ENCODE measurements at places on chromosomes 7 and 10.

- no peak for DNase-seq
Observed at GRCh38 chr7:150953061-150953997, 24.8 kb downstream of the KCNH2 start.

DNA sequence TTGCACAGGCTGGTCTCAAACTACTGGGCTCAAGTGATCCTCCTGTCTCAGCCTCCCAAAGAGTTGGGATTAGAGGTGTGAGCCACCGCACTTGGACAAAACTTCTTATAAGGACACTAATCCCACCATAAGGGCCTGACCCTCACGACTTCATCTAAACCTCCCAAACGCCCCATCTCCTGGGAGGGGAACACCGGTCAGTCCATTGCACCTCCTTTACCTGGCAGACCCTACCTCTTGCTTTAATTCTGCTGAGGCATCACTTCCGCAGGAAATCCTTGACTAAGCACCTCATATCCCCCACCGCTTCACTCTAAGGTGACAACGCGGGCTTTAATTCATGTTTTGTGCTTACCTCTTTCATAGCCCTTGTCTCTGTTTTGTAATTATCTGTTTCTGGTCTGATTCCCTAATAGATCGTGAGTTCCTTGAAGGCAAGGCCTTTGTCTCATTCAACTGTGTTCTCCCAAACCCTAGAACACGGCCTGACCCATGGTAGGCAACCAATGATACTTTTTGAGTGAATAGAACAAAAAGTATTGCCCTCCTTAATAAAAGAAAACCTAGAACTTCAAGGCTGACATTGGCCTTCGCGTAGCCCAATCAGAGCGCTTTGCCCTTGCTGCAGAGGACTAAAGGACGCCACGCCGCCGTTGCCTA is 481 bp upstream of the ZNF862 start:
- no peak for DNase-seq

- DNase-seq = no peak
Observed at GRCh38 chr7:140867467-140868462, 57.0 kb downstream of the BRAF start.

DNA sequence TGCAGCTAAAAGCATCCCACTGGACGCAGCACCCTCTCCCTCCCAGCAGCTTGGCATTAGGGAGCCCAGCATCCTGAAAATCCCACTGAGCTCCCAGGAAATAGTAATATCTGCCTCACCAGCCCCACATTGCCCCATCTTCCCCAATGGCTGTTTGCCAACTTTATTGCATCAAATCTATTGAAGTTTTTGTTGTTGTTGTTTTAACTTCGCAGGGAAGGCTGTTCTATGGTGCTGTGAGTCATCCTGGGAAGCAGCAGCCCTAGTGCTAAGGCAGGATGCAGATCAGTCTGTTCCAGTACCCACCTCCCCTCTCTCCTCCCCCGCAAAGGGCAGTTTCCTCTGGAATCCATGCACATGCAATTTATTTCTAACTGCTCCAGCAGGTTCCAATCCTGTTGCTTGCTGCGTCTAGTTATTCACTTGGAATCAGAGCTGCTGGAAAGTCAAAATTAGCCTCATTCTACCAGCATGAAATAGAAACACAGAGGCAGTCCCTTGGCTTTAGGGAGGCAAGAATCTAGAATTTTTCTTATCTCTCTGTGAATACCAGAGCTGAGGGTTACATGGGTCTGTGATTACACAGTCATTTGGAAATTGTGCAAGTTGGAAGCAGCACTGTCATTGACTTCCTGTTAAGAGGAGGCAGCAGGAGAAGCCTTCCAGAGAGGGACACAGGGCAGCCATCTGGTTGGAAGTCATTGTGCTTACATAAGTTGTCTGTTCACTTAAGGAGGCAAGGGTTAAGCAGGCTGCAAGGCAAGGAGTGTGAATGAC is 115.9 kb upstream of the CACUL1 start:
- DNase-seq = no peak

GRCh38 chr10:132817701-132818211 is 31.8 kb upstream of the NKX6-2 start:
- no peak for DNase-seq

GRCh38 chr10:73997787-73998622 is at the start of gene VCL:
TSS of gene VCL (plus strand) at chr10:73998116. CDS start at chr10:73998208, 92 bp downstream.
- peak; percentile 95 for DNase-seq

GRCh38 chr10:96753956-96754355 is 33.6 kb upstream of the PIK3AP1 start:
- DNase-seq = no peak

GRCh38 chr7:105097619-105098018 is 83.6 kb downstream of the KMT2E start:
- DNase-seq = no peak

GRCh38 chr7:136957391-136957790 is 88.9 kb downstream of the CHRM2 start:
- no peak for DNase-seq

DNA sequence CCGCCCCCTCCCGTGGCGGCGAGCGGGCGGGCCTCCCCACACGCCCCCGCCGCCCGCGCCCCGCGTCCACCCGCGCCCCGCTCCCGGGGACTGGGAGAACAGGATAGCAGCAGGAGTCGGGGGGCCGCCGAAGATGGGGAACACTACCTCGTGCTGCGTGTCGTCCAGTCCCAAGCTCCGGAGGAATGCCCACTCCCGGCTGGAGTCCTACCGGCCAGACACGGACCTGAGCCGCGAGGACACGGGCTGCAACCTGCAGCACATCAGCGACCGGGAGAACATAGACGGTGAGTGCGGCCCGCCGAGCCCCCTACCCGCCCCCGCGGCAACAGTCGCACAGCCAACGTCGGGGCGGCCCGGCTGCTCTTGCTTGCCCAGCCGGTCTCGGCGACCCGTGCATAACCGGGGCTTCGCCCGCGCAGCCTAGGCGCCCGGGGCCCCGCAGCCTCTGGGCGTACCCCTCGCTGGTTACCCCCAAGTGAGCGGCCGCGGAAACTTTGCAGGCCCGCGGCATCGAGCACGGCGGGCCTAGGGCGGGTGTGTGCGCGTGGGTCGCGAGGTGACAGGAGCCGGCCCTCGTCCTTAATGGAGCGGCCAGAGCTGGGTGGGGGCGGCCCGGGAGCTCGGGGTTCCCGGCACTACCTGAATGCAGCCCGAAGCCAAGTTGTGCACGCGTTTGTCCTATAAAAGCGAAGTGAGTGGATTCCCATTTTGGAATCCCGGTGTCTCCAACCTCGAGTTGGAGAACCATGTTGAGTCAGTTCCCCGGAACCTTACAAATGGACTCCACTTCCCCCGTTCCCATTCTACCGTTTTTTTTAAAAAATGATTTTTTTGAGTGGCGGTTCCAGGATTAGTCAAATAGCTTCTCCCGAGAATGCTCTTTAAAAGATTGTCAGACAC is 863 bp downstream of the CCNY start:
- peak; percentile 16 for DNase-seq

GRCh38 chr10:79468841-79469585 is 23.6 kb upstream of the ZCCHC24 start:
- DNase-seq = no peak

- no peak for DNase-seq
Observed at GRCh38 chr7:36564489-36564888, 159.8 kb downstream of the AOAH start.

- DNase-seq = no peak
Observed at GRCh38 chr7:7707246-7707645, 11.2 kb downstream of the RPA3 start.

- no peak for DNase-seq
Observed at GRCh38 chr10:119413093-119413453, 129.4 kb downstream of the RGS10 start.

DNA sequence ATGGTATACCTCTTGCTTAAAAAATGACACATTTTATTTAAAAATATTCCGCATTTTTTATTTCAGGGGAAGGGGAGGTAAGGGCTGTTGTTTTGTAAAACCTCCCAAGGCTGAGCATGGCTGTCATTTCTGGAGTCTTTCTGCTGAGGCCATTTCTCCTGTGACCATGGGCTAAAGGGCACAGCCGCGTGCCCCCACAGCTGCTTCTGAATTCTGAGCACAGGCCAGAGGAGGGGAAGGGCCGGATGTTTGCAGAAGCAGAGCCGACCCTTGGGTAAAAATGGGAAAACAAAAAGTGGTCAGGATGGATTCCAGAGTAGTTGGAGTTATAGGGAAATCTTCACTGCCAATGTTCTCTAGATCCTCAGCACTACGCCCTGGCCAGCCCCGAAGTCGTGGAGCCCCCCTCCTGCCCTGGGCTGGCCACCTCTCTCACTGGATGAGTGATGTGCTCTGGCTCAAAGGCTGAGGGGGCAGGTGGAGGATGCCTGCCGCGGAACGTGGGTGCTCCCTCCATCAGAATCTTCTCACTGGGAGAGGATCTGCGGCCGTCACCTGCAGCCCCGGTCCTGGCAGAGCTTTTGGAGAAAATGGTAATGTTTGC is 131.3 kb upstream of the ZEB1 start:
- no peak for DNase-seq

DNA sequence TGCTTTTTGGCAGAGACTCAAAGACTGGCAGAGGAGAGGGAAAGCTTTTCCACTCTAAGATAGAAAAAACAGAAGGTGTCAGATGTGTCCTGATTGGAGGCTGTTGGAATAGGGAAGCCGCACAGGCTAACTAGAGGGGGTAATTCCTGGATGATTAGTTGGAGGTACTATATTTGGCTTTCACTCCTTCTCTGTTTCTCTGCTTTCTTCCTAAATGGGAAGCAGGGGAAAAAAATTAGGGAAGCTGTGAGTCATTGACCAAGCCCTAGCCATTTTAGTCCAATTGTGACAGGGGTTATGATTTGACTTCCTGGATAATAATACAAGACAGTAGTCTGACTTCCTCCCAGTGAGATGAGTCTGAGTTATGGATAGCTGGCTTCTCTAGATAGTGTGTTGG is 475.2 kb upstream of the CELF2 start:
- DNase-seq = no peak

- no peak for DNase-seq
Observed at GRCh38 chr7:107891636-107892366, 818 bp downstream of the DLD start.

All from effector memory CD8-positive, alpha-beta T cell (primary cell).